ENCODE measurements at places on chromosomes 1 and 21. TPM values are rescaled to one million over a fixed set of nuclear protein-coding genes. Genes with fewer than 3 reads are reported as not detected.
A peak's percentile ranks its signal among the peaks of the same experiment; 100 is the strongest.

DNA sequence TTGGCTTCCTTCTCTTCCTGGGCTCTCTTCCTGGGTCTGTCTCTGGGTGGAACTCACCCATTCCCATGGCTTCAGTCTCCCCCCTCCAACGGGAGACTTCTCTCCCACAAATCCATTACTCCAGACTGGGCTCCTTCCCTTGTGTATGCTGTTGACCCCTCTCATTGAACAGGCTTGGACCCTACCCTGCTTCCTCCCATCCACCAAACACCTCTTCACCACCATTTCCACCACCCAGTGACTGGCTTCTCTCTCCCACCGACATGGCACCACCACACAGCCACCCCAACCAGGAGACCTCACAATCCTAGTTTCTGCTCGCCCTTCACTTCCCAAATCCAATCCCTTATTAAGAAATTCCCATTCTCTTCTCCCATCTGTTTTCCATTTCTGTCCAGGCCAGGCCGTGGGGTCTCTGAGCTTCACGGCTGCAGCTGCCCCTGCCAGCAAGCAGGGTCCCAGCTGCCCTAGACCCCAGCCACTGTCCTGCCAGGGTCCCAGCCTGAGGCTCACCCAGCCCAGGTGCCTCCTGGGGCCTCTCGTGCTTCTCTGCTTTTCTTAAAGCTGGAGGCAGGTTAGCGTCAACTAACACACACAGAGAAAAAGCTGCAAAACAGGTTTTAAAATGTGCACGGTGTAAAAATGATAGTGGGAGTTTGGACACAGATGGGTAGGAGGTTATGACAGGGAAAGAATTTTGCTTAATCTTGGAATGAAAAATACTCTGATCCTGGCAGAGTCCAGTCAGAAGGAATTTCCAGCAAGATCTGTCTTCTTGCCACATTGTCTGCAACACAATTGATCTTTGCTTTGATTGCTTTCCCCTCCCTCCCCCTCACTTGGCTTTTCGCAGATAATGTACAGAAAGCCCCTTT lies 383.8 kb upstream of the VAMP3 start:
- H3K27ac ChIP-seq = no peak overlapping the region
- no peaks in the 10 kb centered on the region for H3K36me3 ChIP-seq
- no peaks in the 10 kb centered on the region for H3K27me3 ChIP-seq
- no peak overlapping the region for H3K4me3 ChIP-seq
- no peaks in the 10 kb centered on the region for H3K4me1 ChIP-seq

Gene AJAP1
- polyA plus RNA-seq = 0.27 TPM

Gene FCGR2B
- polyA plus RNA-seq = 0.54 TPM

- no peaks in the 10 kb centered on the region for H3K4me1 ChIP-seq
- no peaks in the 10 kb centered on the region for H3K27me3 ChIP-seq
- H3K36me3 ChIP-seq = no peaks in the 10 kb centered on the region
- H3K27ac ChIP-seq = no peak overlapping the region
- H3K4me3 ChIP-seq = no peak overlapping the region
These were observed 23.8 kb downstream of the HSD11B1 start for GRCh38 chr1:209728466-209728865.

DNA sequence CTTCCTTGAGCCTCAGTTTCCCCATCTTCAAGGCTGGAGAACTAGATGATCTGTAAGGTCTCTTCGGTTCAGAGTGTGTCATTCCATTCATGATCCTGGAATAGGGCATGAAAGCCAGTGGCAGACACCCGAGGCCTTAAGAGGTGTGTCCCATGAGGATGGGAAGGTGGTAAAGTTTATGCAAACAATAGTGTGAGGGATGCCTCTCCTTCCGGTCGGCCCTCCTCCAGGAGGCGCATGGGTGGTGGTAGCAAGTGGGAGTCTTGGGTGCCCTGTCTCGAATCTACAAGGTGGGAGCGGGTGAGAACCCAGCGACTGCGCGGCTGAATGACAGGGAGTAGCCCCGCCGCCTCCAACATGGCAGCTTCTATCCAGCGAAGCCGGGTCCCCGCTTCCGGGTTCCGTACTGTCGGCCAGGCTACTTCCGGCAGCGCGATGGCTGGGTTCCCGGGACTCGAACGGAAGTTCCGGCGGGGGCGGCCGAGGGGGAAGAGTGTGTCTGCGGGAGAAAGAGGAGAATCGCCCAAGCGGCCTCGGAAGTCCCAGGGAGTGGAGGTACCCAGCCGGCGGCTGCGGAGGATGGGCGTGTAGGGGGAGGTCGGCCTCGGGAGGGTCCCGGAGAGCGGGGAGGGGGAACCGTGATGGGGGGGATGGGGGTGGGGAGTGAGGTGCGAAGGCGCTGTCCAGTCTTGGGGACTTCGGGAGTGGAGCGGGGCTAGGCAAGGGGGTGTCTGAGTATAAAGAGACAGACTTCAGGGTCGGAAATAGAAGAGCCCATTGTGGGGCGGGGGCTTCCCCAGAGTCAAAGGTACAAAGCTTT lies at the start of gene LYPLA2:
TSS of gene LYPLA2 (plus strand) at position 450 of the 820 bp plus-strand sequence. CDS start 1,538 bp downstream, outside the sequence.
- H3K4me1 ChIP-seq = peaks cover 33% of the 10 kb centered on the region
- peak within 1 kb of the TSS; percentile 87 for H3K27ac ChIP-seq
- H3K4me3 ChIP-seq = peak within 1 kb of the TSS; percentile 85

- peak; percentile 13 for DNase-seq
- H3K4me3 ChIP-seq = no peak overlapping the region
- H3K27me3 ChIP-seq = no peaks in the 10 kb centered on the region
- peak overlapping the region; percentile 83 for H3K27ac ChIP-seq
- no peaks in the 10 kb centered on the region for H3K36me3 ChIP-seq
These were observed 13.4 kb downstream of the EPB41 start for GRCh38 chr1:28927648-28928313.

- no peaks in the 10 kb centered on the region for H3K27me3 ChIP-seq
- H3K27ac ChIP-seq = peak overlapping the region; percentile 27
- peaks cover 12% of the 10 kb centered on the region for H3K36me3 ChIP-seq
- peaks cover 2% of the 10 kb centered on the region for H3K4me1 ChIP-seq
- no peak overlapping the region for H3K4me3 ChIP-seq
These were observed 89.9 kb downstream of the CD247 start for GRCh38 chr1:167428395-167428794.

DNA sequence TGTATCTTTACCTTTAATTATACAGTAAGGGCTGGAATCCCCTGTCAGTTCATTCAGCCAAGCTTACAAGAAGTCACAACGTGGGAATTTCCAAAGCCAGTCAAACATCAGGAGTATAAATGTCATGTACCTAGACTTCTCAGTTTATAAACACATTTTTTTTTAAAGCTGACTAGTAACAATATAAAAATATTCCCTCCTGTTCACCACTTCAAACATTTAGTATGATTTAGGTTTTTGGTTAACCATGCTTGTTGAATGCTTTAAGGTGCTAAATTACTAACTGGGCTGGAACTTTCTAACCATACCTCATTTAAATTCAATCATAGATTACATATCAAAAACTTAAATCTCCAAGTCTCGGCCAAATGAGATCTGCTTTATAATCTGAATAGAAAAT lies 44.0 kb downstream of the JAK1 start:
- no peak overlapping the region for H3K4me3 ChIP-seq
- H3K27me3 ChIP-seq = no peaks in the 10 kb centered on the region
- peaks cover 32% of the 10 kb centered on the region for H3K4me1 ChIP-seq
- H3K36me3 ChIP-seq = no peaks in the 10 kb centered on the region
- peak overlapping the region; percentile 56 for H3K27ac ChIP-seq
- no peak for DNase-seq

DNA sequence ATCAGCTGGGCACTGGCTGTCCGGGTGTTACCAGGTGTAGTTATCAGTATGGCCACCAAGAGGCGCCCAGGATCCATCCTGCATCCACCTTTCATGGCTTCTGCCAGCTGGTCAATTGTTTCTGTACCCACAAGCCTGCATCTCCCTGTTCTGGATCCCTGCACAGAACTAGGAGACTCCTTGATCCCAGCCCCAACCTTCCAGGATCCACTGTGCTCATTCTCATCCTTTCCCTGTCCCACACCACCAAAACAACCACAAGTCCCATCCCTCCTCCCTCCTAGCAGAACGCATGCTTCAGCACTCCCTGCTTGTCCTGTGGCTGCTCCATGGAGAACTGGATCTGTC lies 27.2 kb upstream of the FOXE3 start:
- no peak overlapping the region for H3K4me3 ChIP-seq
- no peaks in the 10 kb centered on the region for H3K36me3 ChIP-seq
- H3K27ac ChIP-seq = no peak overlapping the region
- peak; percentile 74 for DNase-seq

DNA sequence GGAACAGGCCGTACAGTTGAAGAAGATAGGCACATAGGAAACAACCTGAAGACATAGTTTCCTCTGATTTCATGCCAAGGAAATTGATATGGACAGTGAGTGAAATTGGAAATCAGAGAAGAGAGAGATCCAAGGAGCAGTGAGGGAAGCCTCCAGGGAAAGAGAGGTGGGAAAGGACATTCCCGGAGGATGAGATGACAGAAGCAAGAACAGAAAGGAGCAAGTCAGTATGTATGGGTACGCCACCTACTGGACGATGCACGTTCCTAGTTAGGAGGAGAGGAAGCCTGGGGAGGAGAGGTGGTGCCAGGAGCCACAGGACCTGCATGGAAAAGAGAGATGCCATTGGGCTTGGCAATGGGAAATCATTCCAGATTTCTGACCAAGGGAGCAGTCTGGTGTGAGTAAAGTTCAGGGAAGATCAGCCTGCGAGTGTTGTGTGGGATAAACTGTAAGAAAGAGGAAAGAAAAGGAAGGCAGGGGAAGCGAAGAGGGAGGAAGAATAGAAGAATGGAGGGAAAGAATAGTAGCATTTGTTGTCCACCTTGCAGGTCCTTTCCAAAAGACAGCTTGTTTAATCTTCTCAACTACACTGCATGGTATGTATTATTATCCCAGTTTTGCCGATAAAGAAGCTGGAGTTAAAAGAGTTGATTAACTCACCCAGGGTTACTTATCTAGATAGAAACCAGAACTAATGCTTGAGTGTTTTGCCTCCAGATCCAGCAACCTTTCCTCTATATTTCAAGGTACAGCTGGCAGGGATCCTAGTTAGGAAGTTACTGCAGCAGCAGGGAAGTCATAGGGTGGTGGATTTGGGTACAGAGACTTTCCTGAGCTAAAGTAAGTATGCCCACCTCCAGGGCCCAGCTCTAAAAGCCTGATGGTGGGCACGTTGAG lies 27.4 kb downstream of the C1orf116 start:
- DNase-seq = peak; percentile 88
- H3K27ac ChIP-seq = peak overlapping the region; percentile 80
- H3K36me3 ChIP-seq = peaks cover 6% of the 10 kb centered on the region
- peaks cover 73% of the 10 kb centered on the region for H3K4me1 ChIP-seq
- H3K4me3 ChIP-seq = no peak overlapping the region

Gene RBP7
- polyA plus RNA-seq = 2.5 TPM

GRCh38 chr1:18282851-18283600 lies 175.4 kb downstream of the IGSF21 start:
- H3K4me1 ChIP-seq = no peaks in the 10 kb centered on the region
- DNase-seq = peak; percentile 4
- H3K4me3 ChIP-seq = no peak overlapping the region
- no peak overlapping the region for H3K27ac ChIP-seq
- peaks cover 12% of the 10 kb centered on the region for H3K27me3 ChIP-seq

GRCh38 chr1:150528196-150528595 lies 12.6 kb downstream of the FALEC start:
- H3K27me3 ChIP-seq = no peaks in the 10 kb centered on the region
- H3K27ac ChIP-seq = no peak overlapping the region
- no peak overlapping the region for H3K4me3 ChIP-seq
- no peak for DNase-seq

DNA sequence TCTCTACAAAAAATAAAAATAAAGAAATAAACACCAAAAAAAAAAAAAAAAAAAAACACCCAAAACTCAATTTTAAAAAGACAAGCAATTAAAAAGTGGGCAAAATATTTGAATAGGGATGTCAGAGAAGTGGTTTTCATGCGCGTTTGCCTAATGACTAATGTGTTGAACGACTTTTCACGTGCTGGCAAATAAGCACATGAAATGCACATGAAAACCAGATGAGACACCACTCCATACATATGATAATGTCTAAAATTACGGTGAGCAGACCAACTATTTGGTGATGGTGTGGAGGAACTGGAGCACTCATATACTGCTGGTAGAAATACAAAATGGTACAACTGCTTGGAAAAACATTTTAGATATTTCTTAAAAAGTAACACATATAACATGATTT lies 39.4 kb upstream of the UHMK1 start:
- no peaks in the 10 kb centered on the region for H3K27me3 ChIP-seq
- H3K4me1 ChIP-seq = no peaks in the 10 kb centered on the region
- H3K27ac ChIP-seq = no peak overlapping the region

DNA sequence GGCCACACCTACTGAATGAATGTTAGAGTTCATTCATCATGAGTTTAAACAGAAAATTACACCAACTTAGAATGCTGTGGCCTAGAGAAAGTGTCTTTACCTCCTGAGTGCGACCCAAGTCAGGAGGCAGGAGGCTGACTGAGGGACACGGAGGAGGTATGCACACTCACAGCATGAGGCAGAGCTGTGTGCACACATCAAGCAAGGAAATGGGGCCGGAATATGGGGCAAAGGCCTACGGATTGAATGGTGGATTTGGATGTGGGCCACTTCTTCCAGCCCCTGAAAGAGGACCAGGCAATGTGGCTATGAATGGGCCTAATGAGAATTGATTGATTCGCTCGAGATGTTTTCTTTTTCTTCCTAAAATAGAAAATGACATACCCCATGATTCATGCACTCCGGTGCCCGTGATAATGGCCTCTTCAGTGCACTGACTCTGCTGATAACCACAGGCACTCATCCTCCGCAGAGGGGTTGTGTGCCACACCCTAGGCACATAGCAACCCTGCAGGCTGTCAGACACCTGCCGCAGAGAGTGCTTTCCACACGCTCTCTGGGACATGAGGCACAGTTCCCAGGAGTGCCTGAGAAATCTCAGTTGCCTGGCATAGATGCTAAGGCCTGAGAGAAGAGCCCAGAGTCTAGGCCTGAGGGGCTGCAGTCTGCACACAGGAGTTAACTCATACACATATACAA lies 155.5 kb downstream of the GLUL start:
- no peak overlapping the region for H3K27ac ChIP-seq
- H3K27me3 ChIP-seq = no peaks in the 10 kb centered on the region
- no peaks in the 10 kb centered on the region for H3K4me1 ChIP-seq
- DNase-seq = peak; percentile 48
- no peak overlapping the region for H3K4me3 ChIP-seq
- H3K36me3 ChIP-seq = no peaks in the 10 kb centered on the region

Gene TNN
- polyA plus RNA-seq = not detected

All from small intestine (tissue), 16 donors.